CD4-positive, alpha-beta T cell treated with Interleukin-17A for 4 hours (primary cell): ENCODE measurements at places on chromosomes 3 and 15.

DNA sequence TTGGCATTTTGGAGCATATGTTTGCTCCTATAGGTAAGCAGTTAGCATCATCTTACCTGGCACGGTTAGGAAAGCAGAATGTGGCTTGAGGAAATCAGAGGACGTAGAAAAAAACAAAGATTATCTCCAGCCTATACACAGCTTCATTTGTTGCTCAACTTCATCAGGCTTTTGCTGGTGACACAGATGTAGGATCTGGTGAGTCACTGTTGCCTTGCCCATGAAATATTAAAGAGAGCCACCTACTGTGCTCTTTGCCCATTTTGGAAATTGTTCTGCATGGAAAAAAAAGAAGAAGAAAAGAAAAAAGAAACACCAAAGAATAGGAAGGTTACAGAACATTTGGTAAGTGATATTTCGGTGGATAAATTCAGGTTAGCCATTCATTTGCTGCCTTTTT, 3.8 kb downstream of the IL1RAP start:
- no peak for DNase-seq

GRCh38 chr3:129563850-129564535, 21.0 kb downstream of the H1-8 start:
- no peak for DNase-seq

DNA sequence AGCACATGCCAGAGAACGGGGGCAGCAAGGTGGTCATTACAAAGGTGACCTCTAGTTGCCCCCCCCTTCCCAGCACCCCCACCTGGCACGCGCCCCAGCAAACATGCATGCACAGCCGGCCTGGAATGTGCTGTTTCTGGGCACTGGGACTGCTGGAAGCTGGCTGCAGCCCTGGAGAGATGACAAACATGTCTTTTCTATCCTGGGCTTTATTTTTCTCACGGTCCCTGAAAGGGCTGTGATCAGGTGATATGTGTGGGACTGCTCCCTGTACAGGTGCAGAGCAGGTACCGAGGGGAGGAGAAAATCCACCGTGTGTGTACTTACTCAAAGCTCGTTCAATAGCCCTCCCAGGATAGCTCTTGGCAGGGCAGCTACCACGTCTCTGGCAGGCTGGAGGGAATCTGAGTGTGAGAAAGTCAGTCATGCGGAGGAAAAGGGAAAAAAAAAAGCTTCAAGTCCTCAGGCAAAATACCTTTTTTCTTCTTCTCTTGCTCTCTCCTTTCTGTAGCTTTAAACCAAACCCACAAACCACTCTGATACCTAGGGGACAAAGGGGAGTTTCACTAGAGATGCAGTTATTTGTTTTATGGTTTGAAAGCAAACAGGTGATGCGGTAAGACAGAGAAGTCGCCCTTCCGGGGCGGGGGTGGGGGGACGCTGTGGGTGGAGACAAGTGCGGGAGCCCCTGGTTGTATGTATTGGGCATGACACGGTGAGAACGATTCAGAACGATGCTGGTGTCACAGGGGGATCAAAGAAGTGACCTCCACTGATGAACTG, 5.0 kb upstream of the HES1 start:
- DNase-seq = no peak

GRCh38 chr3:50068134-50068533, 20.6 kb upstream of the RBM5 start:
- DNase-seq = no peak

DNA sequence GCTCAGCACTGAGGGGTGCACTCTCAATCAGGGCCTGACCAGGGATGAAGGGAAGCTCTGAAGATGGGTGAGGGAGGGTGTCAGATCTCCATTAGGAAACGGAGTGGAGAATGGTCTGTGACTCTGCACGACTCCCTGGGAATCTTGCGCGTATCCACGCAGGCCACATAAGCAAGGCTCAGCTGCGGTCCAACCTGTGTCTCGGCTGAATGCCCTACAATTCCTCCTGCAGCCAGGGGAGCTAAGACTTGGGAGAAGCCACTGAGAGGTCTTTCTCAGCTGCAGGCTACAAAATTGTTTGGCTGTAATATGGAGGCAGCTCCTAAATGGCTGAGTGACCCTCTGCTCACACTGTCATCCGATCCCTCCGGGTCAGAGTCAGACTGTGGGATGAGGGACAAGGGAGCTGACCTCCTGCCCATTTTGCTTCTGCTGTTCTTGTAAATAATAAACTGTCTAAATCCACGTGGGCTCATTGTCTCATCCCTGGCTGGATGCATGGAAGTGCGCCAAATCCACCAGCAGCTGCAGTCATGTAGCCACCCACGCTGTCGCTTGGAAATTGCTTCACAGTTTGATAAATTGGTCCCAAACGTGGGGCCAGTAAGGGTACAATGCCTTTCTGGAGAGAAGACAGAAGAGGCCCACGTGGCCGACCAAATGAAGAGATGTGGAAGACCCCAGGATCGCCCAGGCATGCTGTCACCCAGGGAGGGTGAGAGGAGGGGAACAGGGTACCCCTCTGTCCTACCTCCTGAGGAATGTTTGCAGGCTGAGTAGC, 30.5 kb downstream of the ALS2CL start:
- no peak for DNase-seq
